ENCODE measurements at places on chromosomes 13 and 19.
A peak's percentile ranks its signal among the peaks of the same experiment; 100 is the strongest.

DNA sequence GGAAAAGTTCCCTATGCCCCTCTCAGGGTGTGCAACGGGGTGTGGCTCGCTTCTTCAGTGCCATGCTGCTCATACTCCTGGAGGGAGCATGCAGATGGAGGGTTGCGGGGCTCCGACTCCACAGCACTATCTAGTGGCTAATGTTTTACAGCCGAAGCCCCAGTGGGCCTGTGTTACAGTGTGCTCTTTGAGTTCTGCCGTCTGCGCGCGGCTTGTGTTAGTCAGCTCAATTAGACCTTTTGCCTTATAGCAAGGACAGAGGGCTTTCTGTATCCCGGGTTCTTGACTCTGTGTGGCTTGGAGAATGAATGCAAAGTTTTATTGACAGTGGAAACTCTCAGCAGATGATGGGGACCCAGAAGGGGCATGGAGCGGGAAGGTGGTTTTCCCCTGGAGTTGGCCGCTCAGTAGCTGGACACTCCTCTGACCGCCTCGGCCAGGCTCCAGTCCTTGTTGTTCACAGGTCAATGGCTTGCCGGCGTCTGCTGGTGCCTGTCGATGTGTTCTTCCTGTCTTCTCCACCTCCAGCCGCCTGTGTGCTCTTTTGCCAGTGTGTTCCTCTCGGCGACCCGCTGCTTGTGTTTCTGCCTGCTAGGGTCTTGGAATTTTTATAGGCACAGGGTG, 383.4 kb downstream of the LMO7 start:
- no peak for DNase-seq

- DNase-seq: peak; percentile 51
Measured at GRCh38 chr19:48415395-48415794, 21.9 kb downstream of the GRIN2D start.

DNA sequence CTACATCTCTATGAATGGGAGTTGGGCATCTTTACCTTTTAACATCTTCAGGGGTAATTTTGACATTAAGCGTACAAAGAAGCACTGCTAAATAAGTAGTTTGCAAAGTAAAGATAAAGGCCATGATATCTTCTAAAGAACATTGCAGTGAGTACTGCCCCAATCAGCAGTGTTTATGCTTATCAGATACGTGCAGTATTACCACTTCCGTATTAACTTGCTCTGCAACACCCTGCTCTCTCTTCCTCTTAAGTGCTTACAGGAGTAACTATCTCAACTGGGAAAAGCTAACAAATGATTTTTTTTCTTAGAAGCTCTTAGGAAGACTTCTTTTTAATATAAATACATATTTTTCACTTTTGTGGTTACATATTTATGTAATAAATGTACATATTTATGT, 793.7 kb upstream of the SLC10A2 start:
- no peak for DNase-seq

DNA sequence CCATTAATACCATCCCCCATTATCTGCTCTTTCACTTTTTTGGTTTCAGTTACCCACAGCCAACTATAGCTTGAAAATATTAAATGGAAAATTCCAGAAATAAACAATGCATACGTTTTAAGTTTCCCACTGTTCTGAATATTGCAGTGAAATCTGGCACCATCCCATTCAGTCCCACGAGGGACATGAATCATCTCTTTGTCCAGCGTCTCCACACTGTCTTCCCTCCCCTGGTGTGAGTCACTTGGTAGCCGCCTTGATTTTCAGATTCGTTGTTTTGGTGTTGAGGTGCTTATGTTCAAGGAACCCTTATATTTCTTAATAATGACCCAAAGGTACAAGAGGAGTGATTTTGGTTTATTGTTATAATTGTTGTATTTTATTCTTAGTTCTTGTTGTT, 246.1 kb downstream of the DCT start:
- no peak for DNase-seq

- DNase-seq: no peak
Measured at GRCh38 chr13:53422415-53422814, 393.8 kb downstream of the OLFM4 start.

DNA sequence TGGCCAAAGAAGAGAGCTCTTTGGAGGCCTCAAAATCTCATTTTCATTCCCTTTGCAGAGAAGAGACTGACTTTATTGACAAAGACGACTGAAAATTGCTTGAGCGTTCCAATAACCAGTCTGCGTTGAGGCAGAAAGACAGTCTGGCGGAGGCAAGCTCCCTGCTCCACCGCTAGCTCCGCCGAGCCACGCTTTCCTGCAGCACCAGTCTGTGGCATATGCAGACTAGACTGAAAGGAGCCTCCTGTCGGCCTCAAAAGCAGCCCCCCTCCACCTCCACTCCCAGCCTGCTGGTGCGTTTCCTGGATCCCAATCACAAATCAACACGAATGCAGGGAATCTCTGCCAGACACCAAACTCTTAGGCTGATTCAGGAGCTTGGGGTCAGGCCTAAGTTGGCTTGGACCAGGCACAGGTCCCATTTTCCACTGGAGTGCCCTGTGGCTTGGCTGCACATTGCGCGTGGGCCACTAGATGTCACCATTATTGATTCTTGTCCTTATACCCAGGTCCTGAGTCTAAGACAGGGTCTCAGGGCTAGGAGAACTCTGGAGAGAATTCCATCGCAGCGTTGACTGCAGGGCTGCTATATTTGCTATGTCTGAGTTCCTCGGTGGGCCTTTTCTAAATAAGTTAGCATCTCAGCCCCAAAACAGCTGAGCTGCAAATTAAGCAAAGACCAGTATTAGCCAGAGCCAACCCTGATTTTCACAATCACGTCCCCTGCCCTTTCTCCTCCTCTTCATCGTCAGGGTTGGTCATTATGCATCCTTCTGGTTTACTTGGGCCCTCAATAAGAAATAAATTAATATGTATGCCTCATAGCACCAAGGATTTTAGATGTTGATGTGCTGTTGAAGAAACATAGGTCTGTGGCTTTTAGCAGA, 5.2 kb upstream of the ZNF507 start:
- DNase-seq: peak; percentile 12

DNA sequence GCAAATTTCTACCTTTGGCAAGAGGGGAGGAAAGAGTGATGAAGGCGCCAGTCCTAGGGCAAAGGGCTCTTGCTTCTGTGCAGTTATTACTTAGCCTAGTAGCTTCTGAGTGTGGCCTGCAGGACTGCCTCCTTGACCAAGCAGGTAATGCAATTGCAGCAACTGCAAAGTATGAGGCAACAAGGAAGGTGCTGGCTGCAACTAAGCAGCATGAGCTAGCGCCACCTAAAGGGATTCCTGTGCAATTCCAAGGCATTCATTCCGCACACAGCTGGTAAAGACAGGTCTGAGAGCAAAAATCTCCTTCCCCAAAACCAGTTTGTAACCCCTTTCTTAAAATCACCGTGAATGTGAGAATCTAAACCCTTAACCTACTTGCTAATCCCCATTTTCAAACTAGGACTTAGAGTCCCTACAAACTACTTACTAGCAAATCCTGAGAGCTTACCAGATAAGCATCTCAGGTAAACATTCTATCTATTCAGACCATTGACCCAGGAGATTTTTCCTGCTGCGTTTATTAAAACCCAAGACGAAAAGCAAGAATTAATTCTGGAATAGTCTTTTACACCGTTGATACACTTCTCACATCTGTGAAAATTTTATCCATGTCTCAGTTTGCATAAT, 62.9 kb downstream of the DCT start:
- DNase-seq: no peak

- DNase-seq: no peak
Measured at GRCh38 chr13:75492389-75492788, 10.4 kb upstream of the TBC1D4 start.

DNA sequence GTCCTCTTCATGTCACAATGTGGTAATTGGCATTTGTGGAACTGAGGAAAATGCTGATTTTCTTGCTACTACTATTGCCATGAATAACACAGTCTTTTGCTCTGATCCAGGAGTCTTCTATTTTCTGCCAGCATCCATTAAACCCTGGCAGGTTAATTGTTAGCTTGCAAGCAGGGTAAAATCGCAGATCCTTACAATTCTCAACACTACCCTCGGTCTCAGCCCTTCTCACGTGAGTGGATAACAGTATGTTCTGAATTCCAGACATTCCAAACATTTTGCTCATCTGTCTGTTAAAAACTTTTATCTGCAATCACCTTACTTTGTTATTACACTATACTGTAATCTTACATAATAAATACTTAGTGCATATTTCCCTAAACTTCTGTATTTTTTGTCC, 251.3 kb upstream of the ATXN8OS start:
- no peak for DNase-seq

DNA sequence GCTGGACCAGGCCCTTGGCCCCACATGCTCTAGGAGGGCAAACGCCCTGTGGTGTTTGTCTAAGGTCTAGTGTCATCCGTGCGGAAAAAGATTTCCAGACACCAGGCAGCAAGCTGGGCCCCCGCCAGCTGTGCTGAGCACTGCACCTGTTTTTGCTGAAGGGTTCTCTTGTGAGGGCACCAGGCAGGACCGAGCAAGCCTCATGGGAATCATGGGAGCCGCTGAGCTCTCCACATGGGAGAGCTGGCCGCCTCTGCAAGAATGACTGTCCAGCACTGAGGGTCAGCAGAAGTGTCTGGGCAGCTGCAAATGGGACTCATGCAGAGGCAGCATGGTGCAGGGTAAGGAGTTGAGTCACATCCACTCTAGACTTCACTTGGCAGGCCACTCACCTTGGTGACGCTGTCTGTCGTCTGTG, 12.0 kb downstream of the B3GNT8 start:
- DNase-seq: no peak

- no peak for DNase-seq
Measured at GRCh38 chr13:76816394-76816793, 69.8 kb downstream of the KCTD12 start.

GRCh38 chr19:18435178-18435841, 2.6 kb downstream of the ISYNA1 start:
- DNase-seq: no peak
